ENCODE measurements at places on chromosomes 5 and 9. TPM values are rescaled to one million over a fixed set of nuclear protein-coding genes. Genes with fewer than 3 reads are reported as not detected.

DIRAS2 gene
- 2.2 TPM for total RNA-seq

GRCh38 chr9:35962126-35962906, 4.4 kb upstream of the OR2S2 start:
- DNase-seq: no peak

DNA sequence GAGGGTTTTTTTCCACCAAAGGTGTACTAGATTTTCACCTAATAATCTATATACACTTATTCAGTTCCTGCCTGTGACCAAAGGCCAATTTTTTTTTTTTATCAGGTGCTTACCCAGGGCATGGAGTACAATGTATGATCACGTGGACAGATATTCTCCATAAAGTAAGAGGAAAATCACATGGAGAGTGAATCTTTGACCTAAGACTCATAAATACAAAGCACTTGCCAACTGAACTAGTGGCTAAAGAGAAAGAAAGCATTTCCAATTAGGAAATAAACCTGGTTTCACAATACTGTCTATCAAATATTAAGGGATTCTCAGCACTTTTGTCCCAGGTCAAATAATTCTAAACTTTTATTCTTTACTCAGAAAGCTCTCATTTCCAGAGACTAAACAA, 33.0 kb upstream of the CEP120 start:
- no peak for DNase-seq

DNA sequence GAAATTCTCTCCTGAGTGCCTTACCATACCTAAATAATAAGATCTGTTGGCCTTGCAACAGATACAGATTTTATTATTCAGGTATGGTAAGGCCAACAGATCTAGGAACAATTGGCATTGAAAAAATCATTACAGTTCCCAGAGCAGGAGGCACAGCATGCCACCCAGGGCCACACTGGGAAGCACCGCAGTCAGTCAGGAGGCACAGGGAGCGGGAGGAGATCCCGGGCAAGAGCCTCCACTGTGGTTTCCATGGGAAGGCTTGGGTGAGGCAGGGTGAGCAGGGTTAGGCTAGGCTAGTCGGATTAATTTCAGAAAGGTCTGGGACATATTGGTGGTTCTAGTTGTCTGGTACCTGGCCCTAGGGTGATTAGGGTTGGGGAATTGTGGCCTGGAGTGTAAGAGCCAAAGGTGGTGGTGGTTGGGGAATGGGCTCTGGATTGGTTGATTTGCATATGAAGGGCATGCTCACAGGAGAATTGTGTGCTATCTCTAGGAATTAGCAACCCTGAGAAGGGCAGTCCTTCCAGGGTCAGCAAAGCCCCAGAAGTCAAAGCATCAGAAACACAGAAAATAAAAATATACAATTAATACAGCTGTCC, 111.4 kb downstream of the PDE8B start:
- DNase-seq: no peak

TNFAIP8 gene
- total RNA-seq: 49.9 TPM

DNA sequence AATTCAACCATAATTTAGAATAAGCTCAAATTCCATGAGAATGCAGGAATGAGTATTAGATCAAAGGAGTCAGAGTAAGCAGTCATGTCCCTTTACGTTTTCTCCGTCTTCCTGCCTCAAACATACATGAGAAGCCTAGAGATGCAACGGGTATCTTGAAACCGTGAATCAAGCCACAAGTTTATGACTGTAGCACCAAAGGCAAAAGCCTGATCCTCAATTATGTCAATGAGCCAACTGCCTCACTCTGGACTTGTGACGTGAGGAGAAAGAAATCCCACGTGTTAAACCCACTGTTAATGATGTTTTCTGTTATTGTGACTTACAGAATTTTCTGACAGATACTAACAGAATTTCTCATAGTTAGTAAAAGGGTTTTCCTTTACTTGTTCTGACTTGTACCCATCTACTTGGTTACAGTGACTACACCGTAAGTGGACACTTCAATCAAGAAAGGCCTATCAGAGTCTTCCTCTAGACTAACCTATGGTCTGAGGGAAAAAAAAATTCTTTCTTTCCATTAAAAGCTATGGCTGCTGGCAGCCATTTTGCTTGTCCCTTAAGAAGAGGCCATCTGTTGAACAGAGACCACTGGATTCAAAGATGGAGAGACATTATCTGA, 35.3 kb upstream of the HK3 start:
- DNase-seq: no peak

- no peak for DNase-seq
These were observed 12.1 kb downstream of the MTRR start for GRCh38 chr5:7881091-7881490.

- DNase-seq: no peak
These were observed 16.8 kb downstream of the TAS2R1 start for GRCh38 chr5:9613360-9613759.

PURA gene
- total RNA-seq: 34.5 TPM

GRCh38 chr5:148875205-148875875, 48.9 kb downstream of the ADRB2 start:
- no peak for DNase-seq

DNA sequence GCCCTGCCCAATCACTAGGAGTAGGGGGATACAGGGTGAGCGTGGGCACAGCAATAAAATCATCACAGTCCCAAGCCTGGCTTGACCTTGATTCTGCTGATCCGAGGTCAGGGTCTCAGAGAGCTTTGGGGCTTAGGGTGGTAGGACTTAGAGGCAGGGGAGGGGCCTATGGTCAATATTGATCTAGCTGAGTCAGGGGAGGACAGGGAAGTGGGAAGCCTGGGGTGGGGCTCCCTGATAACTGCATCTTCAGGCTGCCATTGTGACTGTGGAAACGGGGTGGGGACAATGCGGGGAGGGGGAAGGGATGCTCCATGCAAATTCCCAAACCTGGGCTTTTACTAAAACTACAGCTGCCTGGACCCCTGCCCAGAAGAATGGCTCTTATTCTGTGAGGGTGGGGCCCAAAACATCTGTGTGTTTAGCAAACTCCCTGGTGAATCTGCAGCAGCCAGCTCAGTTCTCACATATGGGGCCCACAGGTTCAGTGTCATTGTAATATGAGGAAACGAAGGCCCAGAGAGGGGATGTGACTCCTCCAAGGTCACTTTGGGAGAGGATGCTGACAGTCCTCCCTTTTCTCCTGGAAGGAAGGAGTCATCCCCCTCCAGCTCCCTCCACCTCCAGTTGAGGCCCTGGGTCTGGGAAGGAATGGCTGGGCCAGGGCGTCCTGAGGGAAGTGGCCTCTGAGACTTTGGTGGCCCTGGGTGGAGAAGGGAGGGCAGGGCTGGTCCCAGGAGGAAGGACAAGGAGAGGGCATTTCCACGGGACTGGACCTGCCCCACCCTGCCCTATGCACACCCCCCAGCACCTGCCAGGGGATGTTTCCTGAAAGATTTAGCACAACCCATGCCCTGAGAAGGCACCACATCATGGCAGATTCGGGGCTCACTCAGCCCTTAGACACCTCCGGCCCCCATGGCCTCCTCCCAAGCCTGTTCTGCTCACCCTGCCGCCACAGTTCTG, 26.4 kb downstream of the SLC6A7 start:
- no peak for DNase-seq

- no peak for DNase-seq
These were observed 214.4 kb downstream of the SEMA6A start for GRCh38 chr5:116360008-116360853.

HMGCS1 gene
- total RNA-seq: 108 TPM

GRCh38 chr5:17037751-17038150, 101.7 kb upstream of the MYO10 start:
- DNase-seq: no peak

GRCh38 chr9:121478816-121479676, 20.6 kb downstream of the GGTA1 start:
- no peak for DNase-seq

GRCh38 chr9:37617832-37618231, 25.4 kb upstream of the TOMM5 start:
- no peak for DNase-seq

GRCh38 chr9:24738421-24738961, 192.8 kb upstream of the IZUMO3 start:
- DNase-seq: no peak

- no peak for DNase-seq
These were observed 14.0 kb downstream of the GRHPR start for GRCh38 chr9:37436540-37436939.

DNA sequence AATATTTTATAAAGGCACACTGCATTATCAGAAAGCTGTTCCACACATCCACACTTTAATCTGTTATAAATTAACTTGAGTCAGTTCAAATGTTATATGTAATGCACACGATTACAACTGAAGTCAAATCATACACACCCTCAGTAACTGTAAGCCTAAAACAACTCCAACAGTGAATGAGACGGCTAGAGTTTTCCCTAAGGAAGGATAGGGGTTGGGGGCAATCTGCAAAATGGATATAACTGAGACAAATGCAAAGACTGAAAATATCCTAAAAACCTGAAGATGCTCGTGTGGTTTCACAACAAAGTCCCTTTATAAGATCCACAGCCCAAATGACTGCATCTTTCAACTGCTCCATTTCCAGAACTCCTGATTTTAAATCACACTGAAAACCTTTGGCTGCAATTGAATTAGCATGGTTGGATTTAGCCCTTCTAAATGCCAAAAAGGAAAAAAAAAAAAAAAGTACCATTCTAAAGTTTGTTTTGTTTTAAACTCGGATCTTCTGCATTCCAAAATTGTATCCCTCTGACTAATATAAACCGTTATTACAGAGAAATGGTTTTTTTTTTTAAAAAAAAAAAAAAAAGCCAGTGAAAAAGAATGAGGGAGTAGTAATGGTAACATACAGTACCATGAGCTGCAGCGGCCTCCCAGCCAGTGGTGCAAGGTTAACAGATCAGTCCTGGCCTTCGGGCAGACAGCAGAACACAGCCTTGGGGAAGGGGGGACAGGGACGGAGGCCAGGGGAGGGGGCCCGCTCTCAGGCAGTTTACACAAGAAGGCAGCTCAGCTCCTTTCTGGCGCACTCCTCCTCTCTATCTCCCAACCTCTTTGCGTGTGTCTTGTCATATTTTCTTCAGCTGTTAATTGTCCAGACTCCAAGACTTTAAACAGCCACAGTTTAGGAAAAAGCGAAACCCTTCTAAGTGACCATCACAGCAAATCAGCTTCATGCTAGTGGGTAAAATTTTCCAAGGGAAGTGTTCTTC, 166.1 kb downstream of the BNC2 start:
- DNase-seq: peak; percentile 48

DNA sequence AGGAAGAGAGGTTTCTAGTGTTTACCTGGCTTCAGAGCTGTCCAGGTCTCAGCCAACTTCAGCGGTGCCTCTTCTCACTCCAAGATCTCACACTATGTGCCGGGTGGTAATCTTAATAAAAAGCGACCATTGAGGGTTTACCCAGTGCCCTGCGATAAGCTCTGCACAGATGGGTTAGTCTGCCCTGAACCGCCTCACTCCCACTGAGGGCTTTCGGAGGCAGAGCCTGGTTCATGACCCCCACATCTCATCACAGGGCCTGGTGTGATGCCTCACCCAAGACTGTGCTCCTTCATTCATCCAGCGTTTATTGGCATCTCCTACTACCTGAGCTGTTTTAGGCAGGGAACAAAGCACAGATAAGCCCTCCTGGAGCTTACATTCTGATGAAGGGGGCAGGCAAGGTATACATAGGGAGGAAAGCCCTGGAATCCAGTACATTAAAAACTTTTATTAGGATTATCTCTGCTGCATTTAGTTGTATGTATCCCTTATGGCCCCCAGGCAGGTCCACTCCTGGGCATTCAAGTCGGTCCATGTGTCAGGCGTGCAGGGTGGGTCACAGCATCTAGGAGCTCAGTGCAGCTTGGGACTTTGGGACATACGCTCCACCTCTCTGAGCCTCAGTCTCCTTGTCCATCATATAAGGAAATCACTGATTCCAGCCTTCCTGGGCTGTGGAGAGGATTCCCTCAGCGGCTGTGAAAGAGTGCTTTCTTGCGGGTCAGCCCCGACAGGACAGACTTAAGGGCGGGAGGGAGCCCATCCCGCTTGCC, 613 bp upstream of the COL15A1 start:
- DNase-seq: no peak

DNA sequence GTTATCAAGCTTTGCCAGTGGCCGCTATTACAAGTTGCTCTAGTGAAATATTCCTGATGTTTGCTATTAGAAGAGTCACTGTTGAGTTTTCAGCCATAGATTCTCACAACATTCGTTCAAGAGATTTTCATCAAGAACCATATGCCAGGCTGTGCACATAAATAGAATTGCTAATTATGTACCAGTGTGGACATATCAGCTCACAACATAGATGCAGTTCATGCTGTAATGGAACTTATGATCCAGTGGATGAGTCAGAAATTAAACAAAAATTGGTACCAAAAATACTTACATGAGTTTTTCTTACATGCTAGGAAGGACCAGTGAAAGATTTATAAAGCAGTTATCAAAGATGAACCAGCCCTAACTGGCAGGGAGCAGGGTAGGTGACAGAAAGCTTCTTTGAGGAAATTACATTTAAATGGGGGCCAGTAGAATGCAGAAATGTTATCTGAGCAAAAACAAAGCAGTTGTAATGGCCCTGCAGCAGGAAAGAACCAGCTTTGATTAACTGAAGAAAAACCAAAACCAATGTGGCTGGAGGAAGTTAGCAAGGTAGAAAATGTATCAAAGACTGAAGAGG, 404.2 kb downstream of the DNAH5 start:
- no peak for DNase-seq

GHR gene
- total RNA-seq: 34.6 TPM

FOXD4 gene
- not detected for total RNA-seq

IRGM gene
- total RNA-seq: not detected

- no peak for DNase-seq
These were observed 19.4 kb upstream of the NOTCH1 start for GRCh38 chr9:136565086-136565714.

DNA sequence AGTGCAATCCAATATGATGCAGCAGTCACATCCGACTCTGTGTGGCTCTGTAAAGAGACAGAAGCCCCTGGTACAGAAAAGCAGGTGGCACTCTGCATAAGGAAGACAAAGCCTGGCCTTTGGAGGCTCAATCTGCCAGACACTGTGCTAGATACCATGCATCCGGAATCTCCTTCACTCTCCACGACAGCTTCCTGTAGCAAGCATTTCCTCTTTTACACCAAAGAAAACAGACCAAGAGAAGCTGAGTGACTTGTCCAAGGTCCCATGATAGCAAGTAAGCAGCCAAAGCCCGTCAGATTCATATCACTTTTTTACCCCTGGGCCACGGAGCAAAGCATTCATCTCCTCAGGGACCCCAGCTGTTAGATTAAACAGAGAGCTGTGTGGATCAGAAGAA, 64.2 kb upstream of the SMIM23 start:
- DNase-seq: no peak

CACNA1B gene
- 0.63 TPM for total RNA-seq

DNA sequence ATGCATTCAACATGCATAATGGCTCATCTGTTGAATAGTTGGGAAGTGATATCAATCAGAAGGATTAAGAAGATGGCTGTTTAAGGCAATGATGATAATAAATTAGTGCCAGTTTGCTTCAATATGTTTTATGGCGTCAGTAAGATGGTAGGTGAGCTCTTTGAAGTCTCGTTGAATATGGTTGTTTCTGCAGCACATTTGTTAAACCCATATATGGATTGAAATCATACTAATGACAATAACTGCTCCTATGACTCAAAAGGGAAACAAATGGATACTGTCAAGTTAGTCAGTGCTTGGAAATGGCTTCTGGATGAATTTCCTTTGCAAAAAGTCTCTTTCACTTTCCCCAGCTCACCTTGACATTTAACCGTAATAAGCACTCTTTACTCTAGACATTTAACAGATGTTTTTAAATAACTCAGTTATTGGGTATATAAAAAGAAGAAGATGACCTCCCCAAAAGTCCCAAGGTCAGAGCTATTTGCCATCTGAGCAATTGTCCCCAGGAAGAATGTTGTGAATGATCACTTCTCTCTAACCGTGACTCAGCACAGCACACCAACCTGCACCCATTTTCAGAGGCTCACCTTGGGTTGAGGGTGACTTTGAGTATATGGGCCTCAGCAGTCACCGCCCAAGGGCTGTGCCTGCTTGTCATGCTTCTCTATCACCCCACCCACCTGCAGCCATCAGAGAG, 133.4 kb downstream of the GRIA1 start:
- no peak for DNase-seq
